ENCODE measurements at places on chromosomes 3 and 15. TPM values are rescaled to one million over a fixed set of nuclear protein-coding genes. Genes with fewer than 3 reads are reported as not detected.

SLC9C1 gene
- total RNA-seq = 0.55 TPM

CPN2 gene
- total RNA-seq = not detected

ALS2CL gene
- total RNA-seq = 0.16 TPM

KNG1 gene
- not detected for total RNA-seq

PAQR9 gene
- total RNA-seq = 1.9 TPM

ZMYND10 gene
- total RNA-seq = 2.3 TPM

AQP9 gene
- not detected for total RNA-seq

DNA sequence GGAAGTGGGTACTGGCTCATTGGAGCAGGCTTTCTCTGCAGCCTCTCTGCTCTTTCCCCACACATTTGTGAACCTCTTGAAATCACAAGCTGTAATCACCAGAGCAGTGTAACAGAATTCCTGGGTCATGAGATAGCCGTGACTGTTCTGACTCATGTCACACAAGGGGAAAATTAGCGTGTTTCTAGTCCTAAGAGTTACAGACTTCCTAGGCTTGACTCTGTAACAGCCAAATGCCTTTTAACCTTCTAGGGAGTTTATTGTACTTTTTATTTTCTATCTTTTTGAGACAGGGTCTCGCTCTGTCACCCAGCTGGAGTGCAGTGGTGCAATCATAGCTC lies 54.7 kb upstream of the TRAK1 start:
- no peak for DNase-seq

GRCh38 chr3:172201136-172201869 lies 161.9 kb downstream of the FNDC3B start:
- DNase-seq = no peak

- no peak for DNase-seq
Observed at GRCh38 chr15:26565542-26565941, 207.3 kb downstream of the GABRB3 start.

DNA sequence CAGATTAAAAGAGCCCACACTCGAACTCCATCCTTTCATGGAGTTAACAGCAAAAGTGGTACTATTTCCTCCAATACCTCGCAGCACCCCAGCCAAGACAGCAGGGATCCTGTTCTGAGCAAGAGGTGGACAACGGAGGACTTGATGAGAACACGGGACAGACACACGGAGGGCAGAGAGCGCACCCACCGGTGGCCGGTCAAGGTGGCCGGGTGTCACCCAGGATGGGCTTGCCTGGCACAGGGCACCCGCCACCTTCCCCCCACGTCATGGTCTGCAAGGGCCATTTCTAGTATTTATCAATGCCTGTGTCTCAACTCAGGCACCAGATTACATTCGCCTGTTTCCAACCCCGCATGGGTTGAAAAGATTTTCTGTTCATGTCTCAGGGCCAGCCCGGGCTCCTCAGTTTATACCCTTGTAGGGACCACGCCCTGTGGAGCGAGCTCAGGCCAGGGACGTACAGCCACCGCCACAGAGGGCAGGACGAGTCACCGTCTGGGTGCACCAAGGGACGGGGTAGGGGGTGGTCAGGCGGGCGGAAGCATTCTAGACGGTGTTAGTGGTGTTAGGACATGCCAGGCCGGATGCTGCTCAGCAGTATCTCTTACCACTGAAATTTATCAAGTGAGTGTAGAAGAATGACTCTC lies 64.2 kb downstream of the CYFIP1 start:
- no peak for DNase-seq

- no peak for DNase-seq
Observed at GRCh38 chr3:117563063-117563462, 853.5 kb downstream of the TUSC7 start.

DNA sequence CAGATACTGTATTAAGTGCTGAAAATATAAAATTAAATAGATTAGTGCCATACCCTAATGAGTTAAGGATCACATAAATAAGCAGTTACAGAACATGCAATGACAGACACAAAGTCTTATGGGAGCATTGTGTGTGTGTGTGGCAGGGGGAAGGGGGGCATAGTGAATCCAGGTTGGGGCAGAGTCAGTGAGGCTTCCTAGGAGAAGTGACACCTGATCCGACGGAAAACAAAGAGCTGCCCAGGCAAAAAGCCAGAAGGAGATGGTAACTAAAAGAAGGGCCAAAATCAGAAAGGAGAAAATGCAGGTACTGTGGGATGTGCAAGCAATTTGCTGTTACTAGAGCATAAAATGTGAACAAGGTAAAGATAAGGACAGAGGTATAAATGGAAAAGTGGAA lies 80.1 kb upstream of the CHRM5 start:
- DNase-seq = no peak

DNA sequence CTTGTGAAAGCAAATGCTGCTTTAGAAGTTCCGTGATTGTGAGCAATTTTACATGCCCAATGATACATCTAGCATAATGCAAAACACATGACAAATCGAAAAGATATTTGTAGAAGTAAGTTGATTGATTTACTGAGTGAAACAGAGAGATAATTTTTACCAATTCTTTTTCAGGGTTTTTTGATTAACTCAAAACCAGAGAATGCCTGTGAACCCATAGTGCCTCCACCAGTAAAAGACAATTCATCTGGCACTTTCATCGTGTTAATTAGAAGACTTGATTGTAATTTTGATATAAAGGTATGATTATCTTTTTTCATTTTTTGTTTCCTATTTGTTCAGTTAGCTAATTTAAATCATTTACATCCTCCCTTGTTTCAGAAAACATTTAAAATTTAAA lies 58.8 kb downstream of the RNF13 start:
- no peak for DNase-seq

DNA sequence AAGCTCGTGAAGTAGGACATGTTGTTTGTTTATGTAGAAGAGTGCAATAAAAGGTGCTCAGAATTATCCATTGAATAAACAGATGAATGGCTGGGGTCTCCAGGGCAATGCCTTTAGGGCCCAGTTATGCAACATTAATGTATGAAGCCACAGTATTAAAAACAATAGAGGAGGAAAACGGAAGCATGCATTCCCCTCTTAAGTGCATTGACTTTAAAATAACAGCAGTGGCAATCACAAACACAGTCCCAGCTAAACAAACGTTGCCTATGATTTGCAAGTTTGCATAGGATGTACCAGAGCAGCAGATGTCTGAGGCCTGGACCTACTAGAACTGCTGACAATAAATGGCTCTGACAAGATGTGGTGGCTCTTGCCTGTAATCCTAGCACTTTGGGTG lies 60.6 kb upstream of the GCNT3 start:
- no peak for DNase-seq

DNA sequence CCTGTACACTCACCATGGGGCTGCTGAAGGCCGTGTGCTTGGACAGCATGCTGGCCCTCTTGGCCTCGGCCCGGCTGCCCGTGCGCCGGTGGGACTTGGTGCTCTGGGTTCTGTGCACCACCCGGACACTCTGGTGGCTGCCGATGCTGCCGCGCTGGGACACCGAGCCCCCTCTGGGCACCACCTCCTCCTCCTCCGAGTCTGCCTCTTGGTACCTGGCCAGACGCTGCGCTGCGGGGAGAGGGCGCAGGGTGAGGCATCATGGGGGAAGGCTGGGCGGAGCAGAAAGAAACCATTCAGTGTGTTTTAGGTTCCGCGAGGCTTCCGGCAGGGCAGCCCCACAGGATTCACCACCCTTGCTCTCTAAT lies 145.0 kb downstream of the ATP10A start:
- no peak for DNase-seq

DNA sequence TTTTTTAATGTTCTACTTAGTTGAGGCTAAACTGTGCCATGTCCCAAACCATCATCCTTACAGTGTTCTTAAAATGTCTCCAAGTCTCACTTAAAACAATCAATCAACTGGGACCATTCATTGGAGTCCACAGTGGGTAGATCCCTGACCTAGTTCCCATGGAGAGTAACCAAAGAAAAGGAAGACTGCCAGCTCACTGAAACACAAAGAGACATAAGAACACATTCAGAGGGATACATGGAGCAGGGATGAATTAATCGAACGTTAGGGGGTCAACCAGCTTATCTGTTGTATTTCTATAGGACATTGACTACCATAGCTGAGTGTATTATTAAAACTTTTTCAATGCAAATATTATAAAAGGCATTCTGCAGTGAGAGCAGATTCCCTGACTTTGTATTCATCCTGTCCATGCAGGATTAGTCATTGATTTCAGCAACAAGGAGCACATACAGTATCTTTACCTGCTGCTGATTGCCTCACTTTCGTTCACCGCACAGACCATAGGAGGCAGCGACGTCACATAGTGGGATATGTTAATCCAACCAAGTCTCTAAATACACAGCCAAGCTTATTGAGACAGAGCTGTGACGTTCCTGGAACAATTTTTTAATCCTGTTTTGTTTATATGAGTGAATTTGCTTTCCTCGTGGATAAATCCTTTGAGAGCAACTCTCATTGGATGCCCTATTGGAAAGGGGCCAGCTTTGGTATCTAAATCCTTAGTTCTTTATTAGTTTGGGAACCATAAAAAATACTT lies 364.9 kb upstream of the RBMS3 start:
- no peak for DNase-seq

- no peak for DNase-seq
Observed at GRCh38 chr15:43253431-43254403, 13.0 kb downstream of the TGM5 start.

DNA sequence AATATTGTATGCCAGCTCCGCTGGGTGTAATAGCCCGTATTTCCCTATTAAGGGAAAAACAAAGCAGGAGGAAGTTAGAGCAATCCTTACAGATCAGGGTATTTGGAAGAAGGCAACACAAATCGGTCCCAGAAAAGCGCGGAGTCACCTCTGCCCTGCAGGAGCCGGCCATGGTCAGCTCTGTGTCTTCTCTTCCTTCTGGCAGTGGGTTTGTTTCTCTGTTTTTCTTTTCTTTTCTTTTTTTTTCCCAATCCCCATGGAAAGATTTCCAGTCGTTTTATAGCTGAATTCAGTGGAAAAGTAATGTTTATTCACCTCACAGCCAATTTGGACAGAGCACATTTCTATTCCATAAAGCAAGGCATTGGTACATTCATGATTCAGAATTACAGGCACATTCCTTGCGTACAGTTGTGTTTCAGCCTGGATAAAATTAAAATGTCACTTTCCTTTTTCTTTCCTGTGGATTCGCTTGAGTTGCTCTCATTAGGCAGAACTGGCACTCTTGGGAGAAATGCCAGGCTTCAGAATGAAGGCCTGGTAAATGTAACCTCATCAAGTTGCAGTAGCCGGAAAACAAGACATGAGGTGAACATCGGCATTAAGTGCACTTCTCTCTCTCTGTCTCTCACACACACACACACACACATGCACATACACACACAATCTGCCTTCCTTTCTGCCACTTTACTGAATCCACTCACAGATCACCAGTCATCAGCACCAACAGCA lies 204.5 kb upstream of the UBE2E1 start:
- no peak for DNase-seq

DNA sequence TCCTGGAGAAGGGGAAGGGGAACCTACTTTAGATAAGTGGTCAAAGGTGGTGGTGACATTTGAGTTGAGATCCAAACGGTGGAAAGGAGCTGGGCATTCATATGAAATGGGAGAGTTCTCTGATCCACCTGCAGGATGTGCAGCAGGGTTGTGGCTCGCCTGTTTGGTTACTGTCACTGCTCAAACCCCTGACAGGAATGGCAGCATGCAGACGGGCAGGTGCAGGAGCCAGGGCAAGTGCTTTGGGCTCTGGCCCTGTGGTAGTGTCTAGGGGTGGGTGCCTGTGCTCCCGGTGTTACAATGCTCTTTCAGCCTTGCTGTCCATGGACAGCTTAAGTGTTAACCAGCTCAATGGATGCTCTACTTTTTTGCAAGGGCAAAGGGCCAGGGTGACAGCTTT lies 18.5 kb downstream of the PAQR9 start:
- DNase-seq = no peak

DNA sequence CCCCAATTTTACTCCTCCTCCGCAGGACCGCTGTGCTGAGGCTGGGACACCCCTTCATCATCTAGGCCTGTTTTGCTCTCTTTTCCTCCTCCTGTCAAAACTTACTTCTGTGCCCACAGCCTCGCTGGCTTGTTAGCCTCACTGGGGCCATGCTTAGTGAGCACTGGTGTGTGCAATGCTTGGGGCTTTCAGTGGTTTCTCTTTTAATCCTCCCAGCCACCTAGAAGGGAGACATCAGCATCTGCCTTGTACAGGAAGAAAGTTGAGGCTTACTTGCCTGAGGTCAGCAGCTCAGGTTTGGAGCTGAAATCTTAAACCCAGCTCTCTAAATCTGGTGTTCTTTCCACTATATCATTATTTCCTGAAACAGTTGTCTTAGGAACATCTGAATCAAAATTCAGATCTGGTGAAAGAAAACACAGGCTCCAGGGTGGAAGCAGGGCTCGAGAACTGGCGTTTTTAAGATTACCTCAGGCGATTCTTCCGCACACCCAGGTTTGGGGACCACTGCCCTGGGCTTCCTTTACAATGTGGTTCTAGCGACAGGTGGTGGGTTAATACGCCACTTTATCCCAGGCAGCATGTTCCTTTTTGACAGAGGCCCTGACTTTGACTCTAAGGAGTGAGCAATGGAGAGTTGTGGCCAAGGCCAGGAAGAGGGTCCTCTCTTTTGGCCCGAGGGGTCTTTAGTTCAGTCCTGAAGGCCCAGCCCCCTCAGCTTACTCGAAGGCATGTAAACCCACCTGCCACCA lies 3.8 kb downstream of the THSD4 start:
- no peak for DNase-seq

- no peak for DNase-seq
Observed at GRCh38 chr3:185280572-185281365, 26.9 kb upstream of the EHHADH start.

DNA sequence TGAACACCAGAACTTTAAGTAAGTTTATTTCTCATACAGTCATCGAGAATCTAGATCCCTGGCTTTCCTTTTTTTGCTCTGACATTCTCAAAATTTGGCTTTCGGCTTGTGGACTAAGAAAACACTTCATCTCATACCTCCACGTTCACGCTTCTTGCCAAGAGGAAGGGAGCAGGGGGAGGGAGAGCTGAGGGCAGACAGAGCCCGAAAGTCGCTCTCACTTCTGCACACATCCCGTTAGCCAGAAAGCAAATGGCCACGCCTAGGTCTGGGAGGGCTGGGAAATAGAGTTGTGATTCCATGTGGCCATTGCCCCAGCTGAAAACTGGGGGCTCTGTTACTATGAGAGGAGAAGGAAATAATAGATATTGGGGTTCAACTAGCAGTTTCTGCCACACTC lies 57.3 kb downstream of the MAP6D1 start:
- no peak for DNase-seq

DNA sequence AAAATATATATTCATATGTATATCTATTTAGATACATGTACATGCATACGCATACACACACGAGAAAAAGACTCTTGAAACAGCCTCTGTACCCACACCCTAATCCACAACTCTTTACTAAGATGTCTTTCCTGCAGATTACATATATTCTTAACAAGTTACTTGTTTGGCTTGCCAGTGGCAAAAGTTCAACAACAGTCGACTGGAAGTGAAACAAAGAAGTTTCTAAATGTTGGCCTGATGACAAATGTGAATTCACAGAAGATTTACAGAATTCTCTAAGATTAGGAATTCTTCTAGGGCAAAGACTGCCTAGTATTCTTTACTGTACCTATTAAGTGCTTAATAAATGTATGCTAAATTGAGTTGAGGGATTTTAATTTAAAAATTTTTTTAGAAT lies 116.8 kb downstream of the CDIN1 start:
- no peak for DNase-seq

GRCh38 chr3:105436687-105437086 lies 70.0 kb downstream of the ALCAM start:
- no peak for DNase-seq

- no peak for DNase-seq
Observed at GRCh38 chr3:71380096-71380495, 203.4 kb downstream of the FOXP1 start.

- no peak for DNase-seq
Observed at GRCh38 chr3:141330235-141330634, 38.1 kb upstream of the ZBTB38 start.

GRCh38 chr3:32237670-32238452 lies 619 bp upstream of the CMTM8 start:
- peak; percentile 16 for DNase-seq

Data from neural crest cell (in vitro differentiated cells).